ENCODE measurements at places on chromosomes 2 and 18. TPM values are rescaled to one million over a fixed set of nuclear protein-coding genes. Genes with fewer than 3 reads are reported as not detected.

Gene CELF4
- polyA plus RNA-seq, result 2.8 TPM

Gene LRATD1
- polyA plus RNA-seq, result 25.8 TPM

DNA sequence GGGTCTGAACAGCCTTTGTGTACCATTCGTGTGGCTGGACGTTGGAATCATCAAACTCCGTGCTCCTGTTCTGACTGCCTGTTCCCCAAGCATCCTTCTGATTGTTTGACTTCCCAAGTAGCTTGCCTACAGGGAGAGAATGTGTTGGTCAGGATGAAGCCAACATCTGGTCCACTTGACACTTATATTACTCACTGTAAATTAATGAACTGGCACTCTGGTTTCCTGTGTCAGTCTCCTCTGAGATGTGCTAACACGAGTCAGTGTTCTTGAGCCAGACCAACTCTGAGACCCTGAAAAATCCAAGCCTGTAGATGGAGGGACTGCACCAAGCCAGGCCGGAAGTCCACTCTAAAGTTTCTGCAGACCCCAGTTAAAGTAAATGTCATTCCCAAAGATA is 440.9 kb downstream of the ZNF516 start:
- no peak for DNase-seq

DNA sequence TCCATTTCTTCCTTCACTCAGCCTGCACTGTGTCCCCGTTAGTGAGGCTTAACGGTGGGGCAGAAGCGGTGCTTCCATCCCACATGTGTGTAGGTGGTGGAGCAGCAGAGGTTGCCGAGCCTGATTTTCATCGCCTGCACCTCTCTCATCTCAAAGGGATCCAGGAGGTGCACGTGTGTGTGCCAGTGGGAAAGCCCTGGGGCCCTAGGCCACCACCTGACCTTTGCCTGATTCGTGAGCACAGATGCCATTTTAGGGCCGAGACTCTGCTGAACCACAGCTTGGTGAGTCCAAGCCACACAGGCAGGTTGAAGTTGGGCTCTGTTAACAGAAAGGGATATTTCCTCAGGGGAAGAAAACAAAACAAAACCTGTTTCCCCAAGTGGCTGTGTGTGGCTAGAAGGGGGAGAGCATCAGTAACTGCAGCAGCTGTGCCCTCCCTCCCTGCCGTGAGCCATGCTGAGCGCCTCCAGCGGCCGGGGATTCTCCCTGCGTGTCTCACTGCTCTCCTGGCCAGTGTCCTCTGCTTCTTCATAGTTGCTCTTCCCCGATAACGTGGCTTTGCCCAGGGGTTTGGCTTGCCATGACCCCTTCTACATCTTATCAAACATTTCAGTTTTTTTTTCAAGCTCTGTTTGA is 81.5 kb downstream of the MAPRE2 start:
- no peak for DNase-seq

Gene C1QL2
- polyA plus RNA-seq, result not detected

GRCh38 chr18:50706199-50706598 is 113.6 kb downstream of the MRO start:
- DNase-seq, result no peak

DNA sequence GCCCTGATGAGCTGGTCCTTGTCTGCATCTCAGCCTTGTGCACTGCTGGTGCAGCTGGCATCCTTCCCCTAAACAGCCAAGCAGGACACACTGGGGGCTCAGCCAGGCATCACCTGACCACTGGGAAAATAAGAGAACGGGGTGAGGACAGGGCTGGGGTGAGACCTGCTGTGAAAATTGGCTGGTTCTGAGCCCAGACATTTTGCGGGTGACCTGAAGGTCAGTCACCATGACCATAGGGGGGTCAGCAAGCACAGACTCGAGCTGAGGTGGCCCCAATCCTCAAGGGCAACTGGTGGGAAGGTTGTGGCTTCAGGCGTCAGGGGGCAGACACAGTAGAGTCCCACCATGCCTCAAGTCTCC is 144.9 kb upstream of the TWIST2 start:
- DNase-seq, result no peak

GRCh38 chr2:68653034-68653433 is 9.7 kb downstream of the PROKR1 start:
- DNase-seq, result no peak

DNA sequence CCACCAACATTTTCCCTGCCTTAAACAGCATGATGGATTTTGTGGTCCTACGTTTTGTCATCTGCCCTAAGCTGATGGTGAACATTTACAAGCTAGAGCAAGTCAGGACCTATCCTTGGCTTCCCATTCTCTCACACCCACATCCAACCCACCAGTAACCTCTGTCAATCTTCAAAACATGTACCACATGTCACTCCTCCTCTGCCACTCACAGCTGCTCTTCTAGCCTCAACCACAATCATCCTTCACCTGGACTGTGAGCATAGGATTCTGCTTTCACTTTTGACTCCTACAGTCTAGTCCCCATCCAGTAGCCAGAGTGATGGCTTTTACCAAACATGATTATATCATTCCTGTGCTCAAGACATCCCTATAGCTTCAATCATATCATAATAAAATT is 279.8 kb upstream of the DLGAP1 start:
- DNase-seq, result no peak

Gene NTSR2
- polyA plus RNA-seq, result not detected

Gene E2F6
- 26.5 TPM for polyA plus RNA-seq

GRCh38 chr2:236014408-236015131 is 153.6 kb downstream of the GBX2 start:
- no peak for DNase-seq

DNA sequence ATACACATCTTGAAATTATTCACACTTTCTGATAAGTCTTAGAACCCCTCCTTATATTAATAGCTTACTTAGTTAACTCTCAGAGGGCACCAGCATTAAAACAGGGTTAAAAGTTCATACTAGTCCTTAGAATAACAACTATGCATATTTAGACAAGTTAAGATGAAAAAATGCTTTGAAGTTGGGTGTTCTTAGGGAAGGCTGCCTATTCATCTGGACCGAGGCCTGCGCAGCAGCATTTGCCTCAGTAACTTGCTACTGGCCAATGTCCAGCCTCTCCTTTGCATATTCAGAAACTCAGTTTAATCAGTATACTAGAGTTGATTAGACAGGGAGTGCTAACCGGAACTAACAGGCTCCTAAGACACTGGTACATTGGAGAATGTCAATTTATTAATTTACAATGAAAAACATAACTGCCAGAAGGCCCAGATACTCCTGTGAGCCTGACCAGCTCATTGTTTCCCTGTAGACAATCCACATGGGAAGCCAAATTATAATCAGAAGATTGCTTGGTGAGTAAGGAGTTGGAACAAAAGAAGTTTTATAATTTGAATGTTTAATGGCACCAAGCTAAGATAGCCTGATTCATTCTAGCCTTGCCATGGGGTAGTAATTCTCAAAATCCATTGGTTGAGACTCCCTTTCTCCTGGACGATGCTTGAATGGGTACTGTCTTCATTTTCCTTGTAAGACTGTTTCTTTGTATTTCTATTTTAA is 48.9 kb downstream of the DYNC1I2 start:
- DNase-seq, result no peak

Gene FOSL2
- 38.5 TPM for polyA plus RNA-seq

DNA sequence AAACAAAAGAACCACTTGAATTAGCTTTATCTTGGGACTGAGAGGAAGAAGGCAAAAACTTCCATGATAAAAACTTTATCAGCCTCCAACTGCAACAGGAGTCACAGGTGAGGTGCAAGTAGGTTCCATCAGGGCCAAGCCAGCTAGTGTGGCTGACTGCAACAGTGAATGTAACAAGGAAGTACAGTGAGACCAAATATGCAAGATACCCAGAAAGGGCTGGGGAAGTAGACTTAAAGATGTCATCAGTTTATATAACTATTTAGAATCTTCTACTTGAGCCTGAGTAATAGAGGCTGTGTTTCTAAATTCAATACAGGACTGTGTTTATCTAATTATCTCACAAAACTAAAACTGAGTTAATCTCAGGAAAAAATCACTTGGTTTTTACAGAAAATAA is 14.8 kb downstream of the PLEKHM3 start:
- DNase-seq, result no peak

Gene SRD5A2
- 0.10 TPM for polyA plus RNA-seq

Gene NT5C1B
- 0.93 TPM for polyA plus RNA-seq

- no peak for DNase-seq
These were observed 225.0 kb downstream of the TTC32 start for GRCh38 chr2:19676770-19677169.

DNA sequence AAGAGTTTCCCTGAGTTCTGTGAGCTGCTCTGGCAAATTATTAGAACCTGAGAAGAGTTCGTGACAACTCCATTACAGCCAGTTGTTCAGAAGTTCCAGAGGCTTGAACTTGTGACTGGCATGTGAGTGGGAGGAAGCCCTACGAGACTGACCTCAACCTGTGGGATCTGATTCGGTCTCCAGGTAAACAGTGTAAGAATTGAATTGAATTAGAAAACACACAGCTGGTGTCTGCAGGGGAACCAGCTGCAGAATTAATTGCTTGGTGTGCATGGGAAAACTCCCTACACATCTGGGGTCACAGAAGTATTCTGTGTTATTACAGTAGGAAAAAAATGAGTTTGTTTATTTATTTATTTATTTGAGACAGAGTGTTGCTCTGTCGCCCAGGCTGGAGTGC is 14.0 kb upstream of the ITSN2 start:
- no peak for DNase-seq

- no peak for DNase-seq
These were observed 93.2 kb downstream of the DHRS9 start for GRCh38 chr2:169162613-169163012.

Gene SCG2
- 0.35 TPM for polyA plus RNA-seq

Gene CCDC148
- 7.4 TPM for polyA plus RNA-seq

DNA sequence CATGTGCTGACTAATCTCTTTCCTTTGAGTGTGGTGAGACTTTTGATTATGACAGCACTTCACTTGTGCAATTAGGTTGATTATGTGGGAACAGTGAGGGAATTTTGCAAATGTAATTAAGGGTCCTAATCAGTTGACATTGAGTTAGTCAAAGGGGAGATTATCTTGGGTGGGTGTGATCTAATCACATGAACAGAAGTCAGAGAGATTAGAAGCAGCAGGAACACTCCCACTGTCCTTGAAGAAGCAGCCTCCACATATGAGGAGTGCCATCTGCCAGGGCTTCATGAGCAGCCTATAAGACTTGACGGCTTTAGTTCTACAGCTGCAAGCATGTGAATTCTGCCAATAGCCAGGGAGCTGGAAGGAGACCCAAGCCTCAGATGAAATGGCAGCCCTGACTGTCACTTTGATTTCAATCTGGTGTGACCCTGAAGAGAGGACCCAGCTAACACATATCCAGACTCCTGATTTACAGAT is 89.4 kb upstream of the APCDD1 start:
- DNase-seq, result no peak

Gene SAG
- polyA plus RNA-seq, result 0.09 TPM

Gene CD8B2
- 0.18 TPM for polyA plus RNA-seq

Gene CREG2
- 0.43 TPM for polyA plus RNA-seq

- no peak for DNase-seq
These were observed 289.5 kb upstream of the MMADHC start for GRCh38 chr2:149877074-149877473.

Gene TOGARAM2
- polyA plus RNA-seq, result 1.1 TPM

DNA sequence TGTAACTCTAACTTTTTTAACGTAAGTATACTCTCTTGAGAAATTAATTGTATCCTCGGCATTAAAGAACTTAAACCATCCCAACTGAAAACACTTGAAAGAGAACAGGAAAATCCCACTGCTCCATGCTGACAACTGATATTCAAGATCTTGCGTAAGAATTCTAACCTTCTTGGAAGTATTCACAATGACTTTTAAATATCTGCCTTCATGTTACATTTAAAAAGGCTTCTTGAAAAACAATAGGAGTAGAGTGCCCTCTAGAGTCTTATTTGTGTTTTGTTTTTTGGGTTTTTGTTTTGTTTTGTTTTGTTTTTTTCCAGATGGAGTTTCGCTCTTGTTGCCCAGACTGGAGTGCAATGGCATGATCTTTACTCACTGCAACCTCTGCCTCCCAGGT is 65.4 kb upstream of the DNAJC10 start:
- no peak for DNase-seq

GRCh38 chr2:64268330-64269048 is 124.3 kb upstream of the PELI1 start:
- DNase-seq, result no peak

Gene ADRA2B
- 2.8 TPM for polyA plus RNA-seq

DNA sequence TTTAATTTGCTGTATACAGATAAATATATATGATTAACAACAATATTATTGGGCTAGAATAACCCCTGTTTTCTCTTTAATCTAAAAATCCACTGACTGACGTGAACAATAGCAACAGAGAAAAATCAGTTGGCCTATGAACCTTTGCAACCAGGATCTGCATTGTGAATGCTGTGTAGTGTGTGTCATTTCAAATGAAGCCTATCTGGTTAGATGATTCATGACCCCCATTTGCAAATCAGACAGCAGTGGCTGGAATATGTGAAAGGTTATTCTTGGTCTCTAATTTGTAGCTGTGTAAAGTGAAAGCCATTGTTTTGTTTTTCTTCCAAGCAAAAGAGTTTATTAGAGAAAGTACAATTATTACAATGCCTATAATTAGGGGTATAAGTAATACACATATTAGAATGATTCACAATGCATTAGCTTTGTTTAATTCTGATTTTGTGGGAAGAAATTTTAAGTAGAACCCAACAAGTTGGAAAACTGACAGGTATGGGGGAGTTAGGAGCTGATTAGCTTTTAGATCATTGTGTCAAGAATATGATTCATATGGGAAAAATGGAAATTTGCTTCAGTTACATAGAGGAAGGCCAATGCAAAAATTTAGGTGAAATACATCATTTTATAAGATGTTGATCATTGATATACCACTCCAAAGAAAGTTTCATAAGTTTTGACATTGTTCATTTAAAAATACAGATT is 1362.2 kb upstream of the TMEFF2 start:
- no peak for DNase-seq

DNA sequence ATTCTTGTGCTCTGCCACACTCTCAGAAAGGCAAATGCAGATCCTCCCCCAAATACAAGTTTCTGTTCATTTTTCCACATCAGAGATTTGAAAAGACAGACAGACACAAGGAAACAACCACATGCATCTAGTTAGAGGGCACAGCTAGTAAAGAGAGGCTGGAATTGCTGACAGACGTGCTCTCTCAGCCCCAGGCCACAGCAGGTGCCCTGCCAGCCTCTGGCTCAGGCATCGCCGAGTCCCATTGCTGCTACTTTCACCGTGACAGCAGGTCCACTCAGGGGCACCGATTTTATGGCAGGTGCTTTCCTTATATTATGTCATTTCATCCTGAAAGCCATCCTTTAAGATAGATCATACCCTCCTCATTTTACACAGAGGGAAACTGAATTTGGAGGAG is 507.5 kb downstream of the EIPR1 start:
- DNase-seq, result no peak

DNA sequence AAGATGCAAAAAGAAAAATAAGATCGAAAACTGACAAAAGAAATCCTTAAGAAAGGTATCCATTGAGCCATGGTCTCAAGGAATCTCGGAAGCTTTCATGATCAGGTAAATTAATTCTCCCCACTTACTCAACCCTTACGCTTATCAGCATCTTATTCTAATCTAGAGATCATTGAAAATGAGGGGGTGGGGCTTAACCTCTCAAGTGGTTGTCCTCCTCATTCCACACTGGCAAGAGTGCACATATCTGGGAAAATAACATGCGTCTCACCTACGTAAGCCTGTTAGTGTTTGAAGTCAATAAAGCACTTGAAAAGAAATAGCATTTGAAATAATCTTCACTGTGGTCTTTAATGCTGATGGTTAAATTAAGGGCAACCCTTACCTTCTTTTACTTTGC is 82.5 kb upstream of the NEUROD1 start:
- no peak for DNase-seq
